ENCODE measurements at places on chromosomes 16 and 17. TPM values are rescaled to one million over a fixed set of nuclear protein-coding genes. Genes with fewer than 3 reads are reported as not detected.

The C17orf67 gene
- polyA plus RNA-seq = 2.5 TPM

DNA sequence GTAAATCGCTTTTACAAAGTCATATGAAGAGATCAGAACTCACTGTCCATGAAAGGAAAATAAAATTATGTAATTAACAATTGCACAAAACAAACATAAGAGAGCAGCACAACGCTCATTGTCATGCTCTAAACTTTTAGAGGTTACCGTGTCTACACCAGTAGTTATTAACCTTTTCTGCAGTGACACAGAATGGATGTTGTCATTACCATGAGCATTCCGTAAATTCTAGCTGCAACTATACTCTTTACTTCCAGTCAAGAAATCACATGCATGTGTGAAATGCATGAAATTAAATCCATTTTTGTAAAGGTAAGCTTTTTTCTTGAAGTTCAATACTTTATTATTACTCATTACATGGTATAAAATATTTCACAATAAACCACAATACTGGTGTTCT is 38.2 kb downstream of the USP32 start:
- DNase-seq = no peak

DNA sequence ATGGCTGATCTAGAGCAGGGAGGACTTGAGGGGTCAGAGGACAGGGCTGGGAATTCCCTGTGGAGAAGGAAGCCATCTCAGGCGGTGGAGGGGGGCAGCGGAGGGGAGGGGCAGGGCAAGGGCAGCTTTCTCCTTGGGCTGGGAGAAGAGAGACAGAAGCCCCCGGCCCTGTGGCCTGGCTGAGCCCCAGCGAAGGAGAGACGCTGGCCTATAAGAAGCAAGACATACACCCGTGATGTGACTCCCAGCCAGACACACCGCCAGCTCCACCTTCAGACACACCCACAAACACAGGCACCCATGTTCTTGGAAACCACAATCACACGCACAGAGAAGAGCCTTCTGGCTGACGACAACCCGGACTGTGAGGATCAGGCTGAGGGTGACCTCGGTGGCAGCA is 10.0 kb downstream of the TRPV3 start:
- DNase-seq = no peak

The SHISA9 gene
- polyA plus RNA-seq = 0.20 TPM

The TNS4 gene
- polyA plus RNA-seq = not detected

- no peak for DNase-seq
These were observed 697 bp upstream of the SHISA9 start for GRCh38 chr16:12900599-12901203.

- DNase-seq = no peak
These were observed 10.0 kb downstream of the TMEM235 start for GRCh38 chr17:78241277-78242023.

DNA sequence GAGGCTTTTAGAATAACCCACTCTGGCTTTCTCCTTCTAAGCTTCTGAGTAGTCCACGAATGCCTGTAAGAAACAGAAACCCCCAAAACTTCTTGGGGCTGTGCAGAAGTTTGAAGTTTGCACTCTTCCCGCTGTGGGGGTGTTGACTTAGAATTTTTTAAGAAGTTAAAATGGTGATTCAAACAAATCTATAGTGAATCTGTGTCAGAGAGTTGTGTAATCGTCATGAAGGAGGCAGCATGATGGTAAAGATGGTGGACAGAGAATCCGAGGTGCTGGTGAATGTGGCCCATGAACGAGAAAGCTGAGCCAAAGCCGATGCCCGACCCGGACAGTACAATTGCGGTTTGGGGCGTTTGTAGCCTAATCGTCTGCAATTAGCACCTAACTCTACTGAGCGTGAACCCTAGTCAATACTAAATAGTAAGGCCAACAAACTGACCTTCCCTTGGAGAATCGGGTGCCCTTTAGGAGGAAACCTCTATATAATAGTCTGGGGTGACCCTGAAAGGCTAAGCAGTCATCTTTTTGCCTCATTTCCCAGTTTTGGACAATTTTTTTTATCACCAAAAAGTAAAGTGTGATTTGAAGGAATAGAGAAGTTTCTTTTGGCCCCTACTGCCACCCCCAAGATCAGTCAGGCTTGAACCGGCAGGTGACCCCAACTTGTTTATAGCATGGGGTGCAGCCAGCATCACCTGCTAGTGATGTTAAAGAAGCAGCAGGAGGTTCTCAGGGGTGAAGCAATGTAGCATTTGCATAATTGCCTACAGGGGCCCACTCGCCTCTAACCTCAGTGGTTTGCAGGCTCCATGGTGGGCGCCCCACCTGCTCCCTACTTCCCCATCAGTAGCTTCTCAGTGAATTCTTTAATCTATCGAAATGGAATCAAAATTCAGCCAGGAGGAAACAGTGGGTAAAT is 11.2 kb downstream of the IRF8 start:
- DNase-seq = no peak

DNA sequence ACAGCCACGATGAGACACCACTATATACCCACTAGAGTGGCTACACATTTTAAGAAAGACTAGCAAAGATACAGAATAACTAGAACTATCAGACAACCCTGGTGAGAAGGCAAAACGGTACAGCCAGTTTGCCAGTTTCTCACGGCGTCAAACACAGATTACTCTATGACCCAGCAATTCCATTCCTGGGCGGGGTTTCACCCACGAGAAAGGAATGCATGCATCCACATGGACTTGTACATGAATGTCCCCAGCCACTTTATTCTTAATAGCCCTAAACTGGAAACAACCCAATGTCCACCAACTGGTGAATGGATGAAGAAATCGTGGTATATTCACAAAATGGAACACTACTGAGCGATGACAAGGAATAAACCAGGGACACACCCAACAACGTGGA is 74.5 kb downstream of the MYH10 start:
- no peak for DNase-seq

The CDH5 gene
- 111 TPM for polyA plus RNA-seq

DNA sequence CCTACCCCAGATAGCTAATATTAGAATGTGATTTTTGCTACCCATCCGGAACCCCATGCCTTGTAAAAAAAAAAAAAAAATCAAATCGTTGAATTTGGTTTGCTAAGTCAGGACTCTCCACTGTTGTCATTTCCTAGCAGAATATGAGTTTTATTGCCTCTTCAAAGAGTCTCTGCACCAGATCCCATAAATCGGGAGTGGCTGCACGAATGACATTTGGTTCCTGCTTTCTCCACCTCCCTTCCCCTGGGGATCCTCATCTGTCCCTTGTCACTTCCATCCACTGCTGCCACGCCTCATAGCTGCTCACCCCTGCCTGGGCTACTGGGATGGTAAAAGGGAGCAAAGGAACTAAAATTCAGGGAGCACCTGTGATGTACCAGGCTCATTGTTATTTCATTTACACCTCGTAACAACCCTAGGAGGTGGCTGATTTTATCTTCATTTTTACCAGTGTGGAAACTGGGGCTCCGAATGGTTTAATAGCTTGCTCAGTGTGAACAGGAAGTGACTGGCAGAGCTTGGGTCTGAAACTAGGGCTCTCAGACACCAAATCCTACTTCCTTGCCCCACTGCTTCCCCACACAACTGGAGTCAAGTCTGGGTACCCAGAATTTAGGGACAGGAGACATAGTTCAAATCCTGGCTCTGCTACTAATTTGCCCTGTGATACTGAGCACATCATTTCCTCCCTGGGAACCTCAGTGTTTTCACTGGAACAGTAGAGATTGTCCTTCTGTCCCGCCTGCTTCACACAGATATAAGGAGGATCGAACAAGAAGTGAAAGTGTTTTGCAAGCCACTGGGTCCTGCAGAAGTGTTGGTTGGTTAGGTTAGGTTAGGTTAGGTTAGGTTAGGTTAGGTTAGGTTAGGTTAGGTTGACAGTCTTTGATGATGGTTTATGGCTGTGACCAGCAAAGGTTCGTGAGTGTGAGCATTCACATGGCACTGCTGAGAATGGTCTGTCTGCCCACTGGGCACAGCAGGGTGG is 585 bp upstream of the KRT36 start:
- no peak for DNase-seq

- DNase-seq = no peak
These were observed 398.6 kb upstream of the ERCC4 start for GRCh38 chr16:13521356-13521755.

- no peak for DNase-seq
These were observed 183.1 kb downstream of the C16orf95 start for GRCh38 chr16:87133966-87134627.

GRCh38 chr17:34364751-34365150 is 1.7 kb upstream of the CCL1 start:
- DNase-seq = no peak

The AOC2 gene
- 0.74 TPM for polyA plus RNA-seq

GRCh38 chr17:77425791-77426641 is 285.2 kb downstream of the SEC14L1 start:
- no peak for DNase-seq

- DNase-seq = no peak
These were observed 175.3 kb upstream of the C17orf78 start for GRCh38 chr17:37200497-37200896.

The CA4 gene
- polyA plus RNA-seq = 4.8 TPM

DNA sequence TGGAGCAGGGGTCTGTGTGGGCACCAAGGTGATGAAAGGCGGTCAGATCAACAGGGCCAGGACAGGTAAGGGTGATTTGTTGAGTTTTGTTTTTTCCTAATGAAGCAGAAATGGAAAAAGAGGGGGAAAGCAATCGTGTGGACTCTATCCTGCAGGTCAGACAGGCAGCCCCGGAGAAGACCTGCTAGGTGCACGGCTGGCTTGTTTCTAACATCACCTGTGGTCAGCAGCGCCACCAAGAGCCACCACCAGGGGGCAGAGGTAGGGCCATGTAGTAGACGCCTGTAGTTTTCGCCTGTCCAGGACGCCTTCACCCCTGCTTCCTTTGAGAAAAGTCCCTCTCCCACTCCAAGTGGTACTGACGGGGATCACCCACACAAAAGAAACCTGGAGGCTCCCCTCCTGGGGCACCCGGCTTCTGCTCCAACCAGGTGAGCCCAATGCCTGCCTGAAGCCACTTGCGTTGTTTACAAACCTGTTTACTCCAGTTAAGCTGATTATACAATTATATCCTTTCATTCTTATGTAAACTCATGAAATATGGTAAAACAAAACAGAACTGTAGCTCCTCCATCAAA is 54.2 kb upstream of the SEC14L1 start:
- no peak for DNase-seq

- no peak for DNase-seq
These were observed 225.2 kb downstream of the CHD9NB start for GRCh38 chr16:52827456-52827855.

DNA sequence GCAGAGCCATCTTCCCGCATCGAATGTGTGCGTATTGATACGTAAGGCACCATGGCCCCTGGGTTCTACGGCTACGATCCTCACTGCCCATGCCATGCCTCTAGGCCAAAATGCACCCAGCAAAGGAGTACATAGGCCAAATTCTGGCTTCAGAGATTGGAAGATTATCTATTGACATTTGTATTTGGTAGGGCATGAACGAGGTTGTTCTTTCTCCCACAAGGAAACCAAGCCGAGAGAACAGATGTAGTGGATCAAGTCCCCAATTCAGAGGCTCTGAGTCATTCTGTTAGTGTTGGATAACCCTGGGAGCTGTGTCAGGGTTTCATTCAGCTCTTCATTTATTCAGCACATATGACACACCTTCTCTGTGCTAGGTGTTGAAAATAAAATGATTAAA is 36.5 kb downstream of the HOXB1 start:
- no peak for DNase-seq

DNA sequence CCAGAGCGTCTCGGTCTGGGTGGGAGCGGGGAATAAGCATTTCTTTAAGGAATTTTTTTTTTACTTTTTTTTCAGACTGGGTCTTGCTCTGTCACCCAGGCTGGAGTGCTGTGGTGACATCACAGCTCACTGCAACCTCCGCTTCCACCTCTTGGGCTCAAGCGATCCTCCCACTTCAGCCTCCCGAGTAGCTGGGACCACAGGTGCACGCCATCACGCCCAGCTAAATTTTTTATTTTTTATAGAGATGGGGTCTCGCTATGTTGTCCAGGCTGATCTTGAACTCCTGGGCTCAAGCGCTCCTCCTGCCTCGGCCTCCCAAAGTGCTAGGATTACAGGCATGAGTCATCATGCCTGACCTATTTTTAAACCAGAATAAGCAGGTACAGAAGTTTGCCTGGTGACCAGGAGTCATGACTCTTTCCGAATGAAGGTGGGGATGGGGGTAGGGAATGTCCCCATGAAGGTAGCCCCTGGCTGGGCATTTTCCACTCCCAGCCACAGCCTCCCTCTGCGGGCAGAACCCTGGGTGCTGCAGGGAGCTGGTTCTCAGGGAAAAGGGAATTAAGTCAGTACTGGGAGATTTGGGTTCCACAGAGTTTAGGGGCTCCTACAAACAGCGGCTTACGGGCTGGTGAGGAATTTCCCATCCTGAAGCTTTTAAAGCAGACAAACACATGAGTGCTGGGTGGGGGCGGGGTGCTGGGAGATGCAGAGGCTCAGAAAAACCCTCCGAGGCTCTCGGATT is 48.3 kb downstream of the TBC1D16 start:
- DNase-seq = no peak

- DNase-seq = peak; percentile 6
These were observed 135.9 kb downstream of the KATNIP start for GRCh38 chr16:27685807-27686206.

DNA sequence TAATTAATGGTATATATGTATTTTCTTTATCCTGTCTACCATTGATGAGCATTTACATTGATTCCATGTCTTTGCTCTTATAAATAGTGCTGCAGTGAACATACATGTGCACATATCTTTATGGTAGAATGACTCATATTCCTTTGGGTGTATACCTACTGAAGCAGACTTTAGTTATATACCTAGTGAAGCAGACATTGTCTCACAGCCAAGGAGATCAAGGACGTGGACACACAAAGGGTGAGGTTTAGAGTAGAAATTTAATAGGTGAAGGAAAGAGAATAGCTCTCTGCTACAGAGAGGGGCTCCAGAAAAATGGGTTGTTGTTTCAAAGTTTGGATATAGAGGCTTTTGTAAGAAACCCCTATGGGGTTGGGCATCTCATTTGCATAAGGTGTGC is 700.3 kb downstream of the CDH11 start:
- no peak for DNase-seq

The ZG16 gene
- not detected for polyA plus RNA-seq

DNA sequence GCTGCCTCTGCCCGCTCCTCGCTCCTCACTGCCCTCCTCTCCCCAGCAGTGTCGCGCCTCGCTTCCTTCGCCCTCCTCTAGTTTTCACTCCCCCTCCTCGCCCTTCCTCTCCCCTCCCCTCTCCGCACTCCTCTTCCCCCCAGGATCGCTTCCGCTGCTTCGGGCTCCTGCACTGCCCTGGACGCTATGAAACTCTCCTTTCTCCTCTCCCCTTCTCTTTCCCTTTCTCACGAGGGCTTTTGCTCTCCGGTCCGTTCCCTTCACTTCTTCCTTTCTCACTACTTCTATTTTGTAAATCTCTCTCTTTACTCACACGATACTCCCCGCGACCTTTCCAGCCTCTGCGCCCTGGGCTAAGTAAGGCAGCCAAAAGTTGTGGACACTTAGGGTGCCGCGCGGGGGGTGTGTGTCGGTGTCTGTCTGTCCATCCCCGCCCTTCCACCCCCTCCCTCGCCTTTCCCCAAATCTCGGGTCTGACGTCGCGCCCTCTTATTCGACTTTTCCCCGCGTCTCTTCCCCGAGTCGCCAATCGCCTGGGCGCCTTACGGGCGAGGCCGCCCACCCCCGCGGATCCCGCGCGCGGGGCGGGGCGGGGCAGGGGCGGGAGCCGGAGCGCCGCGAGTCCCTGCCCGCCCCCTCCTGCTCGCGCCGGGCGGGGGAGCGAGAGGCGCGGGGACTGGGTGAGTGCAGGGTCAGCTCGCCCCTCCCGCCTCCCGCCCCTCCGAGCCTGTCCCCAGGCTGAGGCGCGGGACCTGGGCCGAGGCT is at the start of gene IRX3:
Gene IRX3 (minus strand): TSS at position 422 of the 765 bp plus-strand sequence. CDS start 737 bp downstream, outside the sequence.
- peak; percentile 93 for DNase-seq

The SPIRE2 gene
- 2.8 TPM for polyA plus RNA-seq
